ENCODE measurements at places on chromosomes 7 and 10.

GRCh38 chr7:135957627-135958026, 19.5 kb downstream of the MTPN start:
- DNase-seq, result no peak

- no peak for DNase-seq
These were observed 21.7 kb upstream of the BMPER start for GRCh38 chr7:33883671-33883965.

GRCh38 chr10:31974434-31975124, 45.9 kb upstream of the ARHGAP12 start:
- no peak for DNase-seq

- DNase-seq, result peak; percentile 14
These were observed 7.3 kb downstream of the RHEB start for GRCh38 chr7:151512353-151512752.

DNA sequence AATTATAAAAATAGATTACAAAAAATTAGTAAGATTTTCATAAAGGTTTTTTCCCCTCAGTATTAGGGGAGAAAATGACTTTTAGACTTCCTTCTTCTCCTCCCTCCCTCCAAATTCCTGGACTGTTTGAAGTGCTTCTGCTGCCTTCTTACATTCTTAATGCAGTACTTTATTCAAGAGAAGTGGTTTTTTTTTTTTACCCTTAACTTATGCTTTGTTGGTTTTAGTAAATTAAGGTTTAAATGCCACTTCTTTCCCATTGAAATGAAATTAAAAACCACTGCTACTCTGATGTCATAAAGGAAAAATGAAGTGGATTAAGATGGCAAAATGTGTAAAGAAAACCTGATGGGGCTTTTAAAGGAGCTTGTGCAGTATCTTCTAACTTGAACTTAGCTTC, 140.7 kb downstream of the VTI1A start:
- DNase-seq, result no peak

DNA sequence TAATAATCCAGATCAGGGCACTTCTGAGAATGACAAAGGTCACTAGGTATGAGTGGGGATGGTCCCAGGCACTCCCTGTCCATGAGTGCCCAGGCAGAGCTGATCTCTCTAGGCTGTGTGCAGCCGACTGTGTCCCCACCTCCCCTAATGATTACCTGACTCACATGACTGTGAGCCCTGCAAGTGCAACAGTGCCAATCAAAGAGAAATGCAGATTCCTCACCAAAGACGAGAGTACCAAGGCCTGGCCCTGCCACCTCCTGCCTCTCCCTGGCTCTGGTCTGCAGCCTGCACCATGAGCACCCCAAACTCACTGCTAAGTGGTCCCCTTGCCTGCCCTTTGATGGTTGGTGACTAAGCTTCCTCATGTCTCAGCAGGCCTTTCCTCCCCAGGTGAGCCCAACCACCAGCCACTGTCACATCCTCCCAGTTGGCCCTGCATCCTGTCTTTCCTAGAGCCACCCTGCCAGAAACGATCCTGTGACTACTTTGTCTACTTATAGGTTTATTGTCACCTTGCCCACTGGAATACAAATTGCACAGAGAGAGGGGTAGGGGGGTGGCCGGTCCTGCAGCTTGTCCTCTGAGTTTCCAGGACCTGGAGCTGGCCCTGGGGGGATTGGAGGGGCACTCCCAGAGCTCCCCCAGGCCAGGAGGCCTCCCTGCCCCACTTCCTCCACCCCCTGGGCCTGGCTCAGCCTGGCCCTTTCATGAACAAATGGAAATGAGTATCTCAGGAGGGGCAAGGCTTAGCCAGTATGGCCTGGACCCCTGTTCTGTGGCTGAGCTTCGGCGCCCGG, 22.4 kb upstream of the GDF10 start:
- no peak for DNase-seq

DNA sequence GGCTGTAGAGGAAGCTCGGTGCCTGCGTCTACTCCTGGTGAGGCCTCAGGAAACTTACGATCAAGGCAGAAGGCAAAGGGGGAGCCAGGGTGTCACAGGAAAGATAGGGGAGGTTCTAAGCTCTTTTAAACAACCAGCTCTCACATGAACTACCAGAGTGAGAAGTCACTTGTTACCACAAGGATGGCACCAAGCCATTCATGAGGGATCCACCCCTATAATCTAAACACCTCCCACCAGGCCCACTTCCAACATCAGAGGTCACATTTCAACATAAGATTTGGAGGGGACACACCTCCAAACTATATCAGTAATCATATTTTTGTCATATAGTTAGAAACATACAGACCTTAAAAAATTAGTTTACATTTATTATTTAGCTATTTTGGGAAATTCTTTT, 9.4 kb downstream of the NOC3L start:
- DNase-seq, result no peak

- no peak for DNase-seq
These were observed 7.6 kb downstream of the BPGM start for GRCh38 chr7:134654104-134654775.

GRCh38 chr7:121941830-121942229, 68.9 kb downstream of the PTPRZ1 start:
- no peak for DNase-seq

GRCh38 chr10:91345716-91346115, 64.4 kb upstream of the HECTD2 start:
- DNase-seq, result peak; percentile 14
